Ascending aorta (tissue), 2 donors: ENCODE measurements at places on chromosomes 2 and 18.
A peak's percentile ranks its signal among the peaks of the same experiment; 100 is the strongest.

DNA sequence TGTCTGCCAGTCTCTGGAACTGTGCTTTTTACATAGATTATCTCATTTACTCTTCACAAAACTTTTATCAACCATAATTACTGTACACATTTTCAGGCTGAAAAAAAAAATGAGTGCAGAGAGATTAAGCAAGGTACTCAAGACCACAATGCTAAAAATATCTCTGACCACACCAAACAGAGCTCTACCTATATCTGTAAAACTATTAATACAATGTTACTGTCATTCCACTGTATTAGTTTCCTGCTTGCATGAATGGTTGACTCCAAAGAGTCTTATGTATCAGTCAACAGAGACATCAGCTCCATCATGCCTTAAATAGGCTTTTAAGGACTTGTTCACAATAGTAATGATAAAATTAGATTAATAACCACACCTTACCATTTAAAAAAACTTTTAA, 134.7 kb upstream of the CCDC150 start:
- DNase-seq, result no peak
- H3K36me3 ChIP-seq, result no peaks in the 10 kb centered on the region
- H3K4me3 ChIP-seq, result no peak overlapping the region
- H3K27ac ChIP-seq, result no peak overlapping the region

DNA sequence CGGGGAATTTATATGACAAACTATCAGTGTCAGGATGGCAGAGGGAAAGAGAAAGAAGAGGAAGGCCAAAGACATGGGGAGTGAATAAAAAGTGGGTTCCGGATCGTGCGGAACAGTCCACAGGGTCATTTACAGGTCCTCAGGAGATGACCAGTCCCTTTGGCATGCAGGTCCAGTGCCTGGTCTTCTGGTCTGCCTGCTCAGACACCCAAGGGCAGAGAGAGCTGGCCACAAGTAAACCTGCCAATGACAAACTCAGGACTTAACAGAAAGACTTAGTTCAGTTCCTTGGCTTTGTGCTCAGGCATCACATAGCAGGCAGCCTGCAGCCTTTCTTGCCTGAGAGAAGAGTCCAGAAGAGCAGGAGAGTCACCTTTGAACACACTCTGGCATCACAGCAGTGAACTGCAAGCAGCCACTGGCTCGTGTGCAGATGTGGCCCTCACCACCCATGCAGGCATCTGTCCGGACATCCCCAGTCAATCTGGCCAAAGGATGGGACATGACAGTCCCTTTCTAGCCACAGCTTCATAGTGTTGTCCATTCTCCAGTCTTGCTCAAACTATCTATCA, 14.0 kb downstream of the TMEM127 start:
- H3K36me3 ChIP-seq, result peaks cover 40% of the 10 kb centered on the region
- peak overlapping the region; percentile 68 for H3K27ac ChIP-seq
- peak overlapping the region; percentile 31 for H3K4me3 ChIP-seq
- H3K4me1 ChIP-seq, result no peaks in the 10 kb centered on the region
- DNase-seq, result peak; percentile 75

DNA sequence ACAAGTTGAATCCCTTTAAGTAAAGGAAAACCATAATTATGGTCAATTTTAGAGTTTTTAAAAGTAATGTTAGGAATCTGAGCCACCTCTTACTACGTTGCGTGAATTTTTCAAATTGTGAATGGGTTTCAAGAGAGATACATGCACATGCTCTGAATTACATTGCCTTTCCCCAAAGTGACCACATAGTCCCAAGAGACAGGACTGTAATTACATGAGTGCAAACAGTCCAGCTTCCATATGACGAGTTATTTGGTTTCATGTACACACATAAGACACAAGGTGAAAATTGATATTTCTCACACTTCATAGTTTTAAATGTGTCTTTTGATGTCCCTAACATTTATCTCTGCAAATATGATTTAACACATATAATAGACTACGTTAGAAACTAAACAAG, 850.8 kb downstream of the LRP1B start:
- H3K27ac ChIP-seq, result no peak overlapping the region
- no peaks in the 10 kb centered on the region for H3K27me3 ChIP-seq
- H3K36me3 ChIP-seq, result no peaks in the 10 kb centered on the region
- no peaks in the 10 kb centered on the region for H3K4me1 ChIP-seq

DNA sequence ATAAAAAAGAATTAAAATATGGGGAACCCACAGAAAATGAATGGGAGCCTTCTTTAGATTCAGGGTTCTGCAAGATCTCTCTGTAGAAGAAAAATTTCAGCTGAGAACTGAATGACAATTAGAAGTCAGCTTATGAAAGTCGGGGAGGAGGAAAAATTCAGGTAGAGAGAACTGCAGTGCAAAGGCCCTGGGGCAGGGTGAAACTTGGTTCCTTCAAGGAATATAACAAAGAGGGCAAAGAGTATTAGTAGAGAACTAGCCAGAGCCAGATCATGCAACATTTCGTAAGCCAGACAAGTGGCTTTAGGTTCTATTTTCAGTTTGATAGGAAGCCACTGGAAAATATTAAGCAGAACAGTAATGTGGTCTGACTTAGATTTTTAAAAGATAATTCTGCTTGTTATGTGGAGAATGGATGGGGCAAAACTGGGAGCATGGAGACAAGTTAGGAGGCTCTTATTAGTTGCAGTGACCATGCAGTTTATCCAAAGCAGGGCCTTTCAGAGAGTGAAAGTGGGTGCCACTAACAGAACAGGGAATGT, 27.9 kb downstream of the RAB27B start:
- no peaks in the 10 kb centered on the region for H3K4me1 ChIP-seq
- no peak overlapping the region for H3K27ac ChIP-seq
- DNase-seq, result no peak
- no peak overlapping the region for H3K4me3 ChIP-seq

DNA sequence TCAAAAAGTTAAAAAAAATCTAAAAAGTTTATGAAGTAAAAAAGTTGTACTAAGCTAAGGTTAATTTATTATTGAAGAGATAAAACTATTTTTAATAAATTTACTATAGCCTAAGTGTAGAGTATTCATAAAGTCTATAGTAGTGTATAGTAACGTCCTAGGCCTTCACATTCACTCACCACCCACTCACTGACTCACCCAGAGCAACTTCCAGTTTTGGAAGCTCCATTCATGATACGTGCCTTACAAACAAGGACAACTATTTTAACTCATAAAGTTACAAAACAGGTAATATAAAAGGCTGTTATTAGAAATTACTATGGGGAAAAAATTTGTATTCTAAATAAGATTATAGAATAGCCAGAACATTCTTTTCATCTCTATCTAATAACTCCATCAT, 158.9 kb upstream of the FN1 start:
- no peak overlapping the region for H3K4me3 ChIP-seq
- no peaks in the 10 kb centered on the region for H3K36me3 ChIP-seq
- no peaks in the 10 kb centered on the region for H3K27me3 ChIP-seq
- H3K4me1 ChIP-seq, result no peaks in the 10 kb centered on the region

DNA sequence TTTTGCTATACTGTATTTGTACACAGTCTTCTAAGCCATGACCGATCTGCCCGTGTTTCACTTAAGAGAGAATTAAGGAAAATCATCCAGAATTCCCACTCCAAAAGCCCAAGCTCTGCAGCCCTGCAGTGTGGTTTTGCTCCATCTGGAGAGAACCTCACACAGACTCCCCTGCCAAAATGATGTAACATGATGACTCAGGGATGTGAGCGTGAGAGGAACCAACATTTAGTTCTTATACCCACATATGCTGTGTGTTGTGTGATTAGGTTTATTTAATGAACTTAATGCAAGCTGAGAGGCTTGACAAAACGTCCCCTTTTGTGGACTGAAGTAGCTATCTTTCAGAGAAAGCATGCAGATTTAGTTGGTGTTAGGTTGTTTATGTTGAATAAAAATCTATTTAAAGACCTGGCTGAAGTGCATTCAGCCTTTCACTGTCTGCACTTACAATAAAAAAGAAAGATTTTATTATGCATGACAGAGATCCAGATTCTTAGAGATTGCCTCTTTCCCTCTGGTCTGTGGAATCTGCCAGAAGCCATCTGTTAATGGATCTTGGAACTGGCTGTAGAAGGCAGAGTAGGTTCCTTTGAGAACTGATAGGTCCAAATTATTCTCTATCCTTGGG, 6.3 kb downstream of the RAB12 start:
- no peak overlapping the region for H3K27ac ChIP-seq
- no peak for DNase-seq
- H3K4me1 ChIP-seq, result peaks cover 9% of the 10 kb centered on the region

DNA sequence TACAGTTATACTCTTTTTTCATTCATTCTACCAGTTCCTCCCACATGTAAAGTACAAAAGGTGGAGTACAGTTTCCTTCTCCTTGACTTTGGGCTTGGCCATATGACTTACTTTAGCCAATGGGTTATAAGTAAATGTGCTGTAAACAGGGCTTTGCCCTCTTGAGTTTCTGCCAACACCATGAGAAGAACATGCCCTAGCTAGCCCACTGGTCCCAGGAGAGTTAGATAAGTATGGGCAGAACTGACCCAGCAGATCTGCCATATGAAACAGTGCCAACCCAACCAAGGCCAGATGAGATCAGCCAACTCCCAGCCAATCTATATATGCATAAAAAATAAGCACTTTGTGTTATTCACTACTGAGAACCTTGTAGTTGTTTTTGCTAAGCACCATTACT, 25.5 kb downstream of the ZC3H8 start:
- no peak overlapping the region for H3K4me3 ChIP-seq
- no peaks in the 10 kb centered on the region for H3K4me1 ChIP-seq
- H3K27me3 ChIP-seq, result no peaks in the 10 kb centered on the region
- H3K36me3 ChIP-seq, result peaks cover 8% of the 10 kb centered on the region
- no peak overlapping the region for H3K27ac ChIP-seq

DNA sequence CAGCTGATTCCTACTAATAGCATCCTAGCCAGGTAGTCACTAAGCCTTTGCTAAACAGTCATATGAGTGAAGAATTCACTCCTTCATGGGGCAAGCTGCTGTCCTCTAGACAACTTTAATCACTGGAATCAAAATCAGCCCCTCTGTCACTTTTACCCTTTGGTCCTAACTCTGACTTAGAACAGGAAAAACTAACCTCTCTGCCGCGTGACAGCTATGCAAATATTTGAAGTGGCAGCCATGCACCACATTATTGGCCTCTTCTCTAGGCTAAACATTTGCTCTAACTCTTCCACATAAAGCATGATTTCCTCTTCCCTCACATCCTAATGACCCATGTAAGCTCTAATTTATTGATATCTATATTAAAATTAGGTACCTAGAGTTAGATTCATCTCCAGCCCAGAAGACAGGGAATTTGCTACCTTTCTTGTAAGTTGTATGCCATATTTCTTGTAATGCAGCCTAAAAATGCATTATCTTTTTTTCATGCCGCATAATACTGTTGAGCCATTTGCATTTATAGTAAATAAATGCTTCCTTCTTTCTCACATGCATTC, 12.8 kb upstream of the ONECUT2 start:
- H3K27ac ChIP-seq, result no peak overlapping the region
- no peak overlapping the region for H3K4me3 ChIP-seq
- no peak for DNase-seq
- H3K36me3 ChIP-seq, result no peaks in the 10 kb centered on the region
- H3K4me1 ChIP-seq, result no peaks in the 10 kb centered on the region

- DNase-seq, result no peak
- H3K4me3 ChIP-seq, result no peak overlapping the region
- H3K27me3 ChIP-seq, result no peaks in the 10 kb centered on the region
- no peaks in the 10 kb centered on the region for H3K4me1 ChIP-seq
- no peaks in the 10 kb centered on the region for H3K36me3 ChIP-seq
These were observed 34.4 kb upstream of the SH3BP4 start for GRCh38 chr2:234917211-234917975.

- no peaks in the 10 kb centered on the region for H3K27me3 ChIP-seq
- no peaks in the 10 kb centered on the region for H3K4me1 ChIP-seq
- no peak overlapping the region for H3K27ac ChIP-seq
- no peaks in the 10 kb centered on the region for H3K36me3 ChIP-seq
These were observed 173.0 kb upstream of the GATA6 start for GRCh38 chr18:21996351-21996826.

GRCh38 chr2:200966770-200967169, 3.3 kb upstream of the ORC2 start:
- H3K36me3 ChIP-seq, result no peaks in the 10 kb centered on the region
- H3K27me3 ChIP-seq, result no peaks in the 10 kb centered on the region
- H3K4me3 ChIP-seq, result no peak overlapping the region
- no peaks in the 10 kb centered on the region for H3K4me1 ChIP-seq
